ENCODE measurements at places on chromosomes 2 and 18.

DNA sequence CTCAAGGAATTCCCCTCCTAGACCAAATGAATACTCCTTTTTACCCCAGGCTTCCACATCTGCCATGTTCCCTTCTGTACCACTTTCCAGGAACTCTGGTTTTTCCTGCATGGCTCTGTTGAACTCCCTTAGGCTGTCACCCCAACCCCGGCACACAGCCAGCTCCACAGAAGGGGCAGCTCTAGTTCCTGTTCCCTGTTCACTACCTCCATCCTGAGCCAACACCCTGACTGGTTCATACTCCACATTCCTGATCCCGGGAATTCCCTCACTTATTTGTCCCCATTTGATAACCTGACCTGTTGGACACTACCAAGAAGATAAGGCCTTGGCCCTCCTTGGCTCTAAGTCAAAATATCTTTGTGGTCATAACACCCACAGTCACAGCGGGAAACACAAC, 280.9 kb upstream of the RAB6C start:
- no peak for DNase-seq

DNA sequence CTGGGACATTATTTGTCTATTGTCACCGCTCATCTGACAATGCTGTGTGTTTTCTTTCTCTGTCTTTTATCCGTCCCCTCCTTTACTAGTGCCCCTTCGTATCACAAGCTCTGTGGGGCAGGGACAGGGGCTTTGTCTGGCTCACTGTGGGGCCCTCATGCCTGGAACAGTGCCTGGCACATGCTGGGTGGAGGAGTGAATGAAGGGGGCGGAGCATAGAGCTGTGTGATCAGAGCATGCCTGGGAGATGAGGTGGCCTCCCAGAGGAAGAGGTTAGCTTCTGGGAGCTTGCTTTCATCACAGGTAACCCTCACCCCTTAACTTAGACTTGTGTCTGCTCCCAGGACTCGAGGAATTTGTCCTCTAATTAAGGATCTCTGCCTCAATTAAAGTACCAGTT, 16.4 kb downstream of the MTCL1 start:
- DNase-seq: no peak

DNA sequence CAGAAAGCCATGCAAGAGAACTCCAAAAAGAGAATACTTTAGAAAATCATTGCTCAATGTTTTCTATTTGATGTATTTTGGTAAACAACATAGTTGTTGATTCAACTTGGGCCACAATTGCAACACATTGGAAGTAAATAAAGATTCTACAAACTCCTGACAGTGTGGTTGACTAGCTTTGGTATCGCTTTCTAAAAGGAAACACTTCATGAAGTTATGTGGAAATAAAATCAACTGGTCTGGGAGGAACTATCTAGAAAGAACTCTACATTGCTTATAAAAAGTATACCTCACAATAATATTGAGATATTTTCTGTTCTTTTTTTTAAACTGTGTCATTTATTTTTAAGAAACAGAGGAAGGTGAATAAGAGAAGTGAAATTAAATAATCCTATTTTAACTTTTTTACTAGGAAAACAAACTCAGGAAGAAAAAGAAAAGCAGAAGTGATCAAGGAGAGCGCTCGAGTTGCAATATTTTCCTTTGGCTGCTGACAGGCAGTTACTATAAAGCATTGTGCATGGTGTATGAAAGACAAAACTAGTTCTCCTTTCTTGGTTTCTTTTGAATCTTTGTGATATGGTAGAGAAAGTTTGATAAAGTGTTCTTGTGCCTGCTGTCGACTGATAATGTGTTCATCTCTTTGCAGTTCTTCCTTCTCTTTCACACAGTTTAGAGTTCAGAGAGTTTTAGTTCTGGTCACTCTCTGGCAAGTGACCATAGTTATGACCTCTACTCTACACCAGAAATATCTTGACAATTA, 3.0 kb downstream of the DHRS9 start:
- DNase-seq: no peak

GRCh38 chr2:9547262-9547991, 8.2 kb downstream of the ADAM17 start:
- no peak for DNase-seq

DNA sequence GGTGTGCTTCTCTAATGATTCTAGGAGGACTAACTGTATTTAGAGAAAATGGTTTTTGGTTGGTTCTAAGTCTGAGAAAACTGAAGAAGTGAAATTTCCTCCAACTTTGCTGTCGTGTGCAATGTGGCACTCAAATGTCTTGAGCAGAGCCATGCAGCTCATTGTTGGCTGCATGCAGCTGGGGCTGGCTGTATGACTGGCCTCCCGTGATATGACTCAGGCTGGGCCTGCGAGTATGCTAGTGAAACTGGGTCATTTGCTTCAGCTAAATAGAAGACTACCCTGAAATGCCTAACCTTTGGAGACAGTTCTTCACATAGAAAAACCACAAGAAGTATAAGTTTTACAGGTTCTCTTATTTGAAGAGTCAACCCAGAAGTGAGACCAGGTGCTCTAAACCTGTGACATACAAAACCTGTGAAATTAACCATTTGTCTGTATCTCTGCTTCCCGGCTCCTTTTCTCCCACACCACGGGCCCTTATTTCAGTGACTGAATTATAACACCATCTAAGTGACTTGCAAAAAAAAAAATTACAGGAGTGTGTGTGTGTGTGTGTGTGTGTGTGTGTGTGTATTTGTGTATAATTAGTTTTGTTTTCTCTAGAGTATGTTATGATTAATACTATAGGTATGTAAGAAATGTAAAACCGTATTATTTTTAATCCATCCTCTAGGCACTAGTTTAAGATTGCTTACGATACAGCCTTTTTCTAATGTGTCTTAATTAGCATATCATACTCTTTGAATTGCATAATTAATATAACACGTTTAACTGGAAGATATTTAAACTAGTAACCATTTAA, 15.9 kb downstream of the POLI start:
- DNase-seq: no peak

DNA sequence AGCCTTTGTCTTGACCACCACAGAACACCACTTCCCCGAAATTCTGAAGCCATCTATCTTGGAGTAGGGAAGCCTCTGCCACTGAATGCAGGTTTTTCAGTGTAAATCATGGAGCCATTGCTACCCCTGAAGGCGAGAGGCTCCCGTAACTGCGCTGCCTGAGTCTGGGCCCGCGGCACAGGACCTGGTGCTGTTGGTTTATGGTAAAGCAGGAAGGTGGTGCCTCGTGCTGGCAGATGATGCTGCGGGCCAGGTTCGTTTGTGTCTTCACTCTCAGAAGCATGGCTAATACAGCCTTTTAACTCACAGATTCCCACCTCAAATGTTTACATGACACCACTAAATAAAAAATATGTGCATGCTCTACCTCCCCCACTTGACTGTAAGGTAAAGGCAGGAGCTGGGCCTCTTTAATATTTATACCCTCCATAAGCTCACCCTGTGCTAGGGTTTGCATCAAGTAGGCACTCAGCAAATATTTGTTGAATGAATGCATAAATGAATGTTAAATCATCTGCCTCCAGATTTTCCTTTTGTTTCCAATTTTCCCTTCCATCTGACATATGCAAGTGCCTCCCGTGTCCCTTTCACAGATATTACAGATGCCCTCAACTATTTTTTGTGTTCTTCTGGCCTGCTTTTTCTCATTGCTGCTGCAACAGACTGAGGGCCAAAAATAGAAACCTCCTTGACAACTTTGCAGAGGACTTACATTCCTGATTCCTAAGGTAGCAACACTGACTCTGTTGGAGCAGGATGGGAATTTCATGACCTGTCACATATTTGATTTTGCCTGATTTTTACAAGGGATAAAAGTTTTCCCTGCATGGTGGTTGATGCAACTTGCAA, 83.5 kb upstream of the CPO start:
- DNase-seq: no peak

DNA sequence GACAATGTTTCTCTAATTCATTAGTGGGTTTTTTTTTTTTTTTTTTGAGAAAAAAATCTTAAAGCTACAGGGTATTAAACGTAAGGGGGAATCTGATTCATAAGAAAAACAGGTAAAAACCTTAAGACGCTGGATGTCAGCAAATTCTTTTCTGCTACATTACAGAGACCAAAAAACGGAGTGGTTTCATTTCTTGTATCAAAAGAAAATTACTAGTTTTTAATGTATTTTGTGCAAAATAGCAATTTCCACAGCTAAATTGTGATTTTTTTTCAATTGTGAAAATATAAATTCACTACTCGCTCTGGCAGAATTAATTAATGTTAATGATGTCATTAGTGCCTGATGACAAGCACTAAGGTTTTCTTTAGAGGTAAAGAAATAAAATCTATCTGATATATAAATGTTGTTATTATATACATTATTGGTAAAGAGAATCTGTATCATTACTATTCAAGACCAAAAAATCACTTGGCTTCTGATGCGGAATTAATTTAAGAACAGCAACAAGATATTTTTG, 9.9 kb downstream of the OTX1 start:
- no peak for DNase-seq

- DNase-seq: no peak
Observed at GRCh38 chr2:85566265-85566664, 5.0 kb upstream of the GGCX start.

- DNase-seq: no peak
Observed at GRCh38 chr18:76827205-76828200, 5.1 kb downstream of the ZNF236 start.

Data from glomerular endothelial cell (primary cell).